ENCODE measurements at places on chromosomes 4 and X. TPM values are rescaled to one million over a fixed set of nuclear protein-coding genes. Genes with fewer than 3 reads are reported as not detected.

Gene EGF
- total RNA-seq, result not detected

Gene IGFBP7
- not detected for total RNA-seq

Gene GPR173
- total RNA-seq, result 0.17 TPM

Gene RHOXF2B
- not detected for total RNA-seq

Gene PPARGC1A
- not detected for total RNA-seq

Gene MAGIX
- total RNA-seq, result 1.6 TPM

Gene ABCE1
- 51.0 TPM for total RNA-seq

Gene CC2D2A
- total RNA-seq, result not detected

Gene AR
- not detected for total RNA-seq

Gene PDCL2
- not detected for total RNA-seq

Gene NAA11
- total RNA-seq, result not detected

Gene MAP7D3
- 13.0 TPM for total RNA-seq

Gene CCKAR
- total RNA-seq, result not detected
